Endothelial cell (in vitro differentiated cells): ENCODE measurements at places on chromosomes 5 and 9. TPM values are rescaled to one million over a fixed set of nuclear protein-coding genes. Genes with fewer than 3 reads are reported as not detected.

The FOXI1 gene
- total RNA-seq, result 2.2 TPM

The RAD1 gene
- total RNA-seq, result 15.2 TPM

The IGFBPL1 gene
- 9.1 TPM for total RNA-seq

The DNM1 gene
- total RNA-seq, result 8.0 TPM

The PCSK5 gene
- 3.1 TPM for total RNA-seq

The NMUR2 gene
- total RNA-seq, result not detected

The HMGCR gene
- 145 TPM for total RNA-seq

The GAPT gene
- 1.4 TPM for total RNA-seq

The NRG2 gene
- total RNA-seq, result not detected

The NDFIP1 gene
- 34.8 TPM for total RNA-seq

DNA sequence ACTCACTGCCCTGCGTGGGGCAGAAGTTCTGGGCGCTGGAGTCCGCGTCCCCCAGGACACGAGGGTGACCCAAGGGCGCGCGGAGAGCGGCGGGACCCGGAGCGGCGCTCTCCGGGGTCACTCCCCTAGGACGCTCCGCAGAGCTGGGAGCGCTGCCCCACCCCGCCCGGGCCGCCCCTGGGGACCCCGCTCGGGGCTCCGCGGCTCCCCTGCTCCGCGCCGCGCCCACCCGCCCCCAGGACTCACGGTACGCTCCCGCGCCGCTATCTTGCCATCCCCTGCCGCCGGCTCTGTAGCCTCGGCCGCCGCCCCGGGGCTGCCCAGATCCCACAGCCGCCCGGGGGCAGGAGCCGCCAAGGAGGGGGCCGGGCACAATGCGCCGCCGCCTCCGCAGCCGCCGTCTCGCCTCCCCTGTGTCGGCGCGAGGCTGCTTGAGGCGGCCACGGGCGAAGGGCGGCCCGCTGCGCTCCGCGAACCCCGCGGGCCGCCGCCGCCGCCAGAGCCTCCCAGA, 303 bp downstream of the LIFR start:
- peaks cover 4% of the 10 kb centered on the region for H3K36me3 ChIP-seq
- H3K27me3 ChIP-seq, result peaks cover 9% of the 10 kb centered on the region
- no peak for DNase-seq

GRCh38 chr9:129276486-129277230, 98.6 kb upstream of the IER5L start:
- H3K4me1 ChIP-seq, result peaks cover 10% of the 10 kb centered on the region
- H3K36me3 ChIP-seq, result no peaks in the 10 kb centered on the region
- no peak for DNase-seq
- peaks cover 4% of the 10 kb centered on the region for H3K27me3 ChIP-seq
- no peak overlapping the region for H3K4me3 ChIP-seq

DNA sequence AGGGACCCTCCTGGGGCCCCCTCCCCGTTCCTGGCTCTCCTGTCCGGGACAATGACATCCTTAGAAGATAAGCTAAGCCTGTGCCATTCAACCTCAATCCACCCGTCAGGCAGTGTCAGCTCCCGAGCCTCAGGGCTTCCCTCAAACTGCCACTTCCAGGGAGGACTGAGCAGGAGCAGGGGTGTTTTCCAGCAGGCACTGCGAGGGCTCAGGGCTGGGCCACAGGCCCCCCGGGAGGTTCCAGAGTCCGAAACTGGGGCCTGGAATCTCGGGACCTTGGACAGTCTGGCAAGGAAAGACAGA, 26.2 kb downstream of the LHX3 start:
- H3K36me3 ChIP-seq, result peaks cover 3% of the 10 kb centered on the region
- peaks cover 3% of the 10 kb centered on the region for H3K27me3 ChIP-seq
- H3K4me3 ChIP-seq, result no peak overlapping the region
- no peaks in the 10 kb centered on the region for H3K4me1 ChIP-seq
- no peak overlapping the region for H3K27ac ChIP-seq

DNA sequence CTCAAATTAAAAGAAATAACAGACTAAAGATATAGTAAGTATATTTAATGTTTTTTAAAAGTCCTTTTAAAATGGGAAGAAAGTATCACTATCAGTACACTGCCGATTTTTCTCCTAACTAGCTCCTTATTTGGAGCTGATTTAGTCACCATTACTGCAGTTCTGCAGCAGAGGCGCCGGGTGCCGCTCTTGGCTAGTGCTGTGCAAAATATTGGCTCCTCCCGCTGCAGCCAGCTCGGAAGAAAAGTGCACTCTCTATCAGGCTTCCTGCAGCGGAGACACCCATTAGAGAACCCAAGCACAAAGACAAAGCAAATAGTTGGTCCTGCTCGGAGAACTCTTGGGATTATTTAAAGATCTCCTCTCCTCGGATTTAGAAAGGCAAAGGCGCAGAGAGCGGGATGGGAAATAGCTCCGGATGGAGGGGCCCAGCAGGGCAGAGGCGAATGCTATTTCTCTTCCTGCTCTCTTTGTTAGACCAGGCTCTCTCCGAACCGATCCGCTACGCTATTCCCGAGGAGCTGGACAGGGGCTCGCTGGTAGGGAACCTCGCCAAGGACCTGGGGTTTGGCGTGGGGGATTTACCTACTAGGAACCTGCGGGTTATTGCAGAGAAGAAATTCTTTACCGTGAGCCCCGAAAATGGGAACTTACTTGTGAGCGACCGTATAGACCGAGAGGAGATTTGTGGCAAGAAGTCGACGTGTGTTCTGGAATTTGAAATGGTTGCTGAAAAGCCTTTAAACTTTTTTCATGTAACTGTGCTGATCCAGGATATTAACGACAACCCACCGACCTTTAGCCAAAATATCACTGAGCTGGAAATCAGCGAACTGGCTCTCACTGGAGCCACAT, at the start of gene PCDHGB3:
TSS of gene PCDHGB3 (plus strand) at position 249 of the 855 bp plus-strand sequence. CDS start at position 402, 153 bp downstream.
- H3K27me3 ChIP-seq, result peaks cover 2% of the 10 kb centered on the region
- peaks cover 56% of the 10 kb centered on the region for H3K36me3 ChIP-seq
- H3K4me3 ChIP-seq, result peak within 1 kb of the TSS; percentile 76
- no peak for DNase-seq
- no peak within 1 kb of the TSS for H3K27ac ChIP-seq
- no peaks in the 10 kb centered on the region for H3K4me1 ChIP-seq

DNA sequence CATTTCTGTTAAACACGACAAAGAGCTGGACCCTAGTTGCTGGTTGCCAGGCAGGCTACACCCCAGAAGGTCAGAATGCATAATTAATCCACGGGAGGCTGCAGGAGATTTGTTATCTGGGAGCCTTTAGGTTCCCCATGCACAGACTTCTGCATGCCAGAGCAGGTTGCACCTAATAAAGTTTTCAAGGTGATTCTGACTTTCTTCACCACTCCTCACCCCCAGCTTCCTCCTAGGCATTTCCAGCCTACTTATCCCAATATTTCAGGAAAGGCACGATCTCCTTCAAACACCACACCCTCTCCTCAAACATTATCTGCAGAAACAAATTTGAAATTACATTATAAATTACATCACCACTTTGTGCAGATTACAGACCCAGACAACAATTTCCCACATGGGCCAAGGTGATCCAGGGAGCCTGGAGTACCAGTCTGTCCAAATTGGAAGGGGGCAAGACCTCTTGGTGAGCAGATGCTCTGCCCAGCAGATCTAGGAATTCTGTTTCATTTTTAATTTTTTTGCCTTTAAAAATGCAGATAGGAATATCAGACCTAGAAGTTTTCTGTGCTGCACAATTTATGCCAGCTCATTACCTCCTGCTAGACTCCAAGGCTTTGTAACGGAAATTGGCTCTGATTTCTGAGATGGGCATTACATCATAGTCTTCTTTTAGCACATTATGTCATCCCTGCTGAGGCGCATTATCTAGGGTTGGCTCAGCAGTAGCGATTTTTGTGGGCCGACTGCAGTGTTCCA, 363.4 kb upstream of the SLC30A5 start:
- no peaks in the 10 kb centered on the region for H3K36me3 ChIP-seq
- H3K4me1 ChIP-seq, result peaks cover 3% of the 10 kb centered on the region
- DNase-seq, result no peak
- H3K27ac ChIP-seq, result no peak overlapping the region

- peak overlapping the region; percentile 60 for H3K4me3 ChIP-seq
- DNase-seq, result no peak
Measured at GRCh38 chr9:136690104-136690805, 3.0 kb upstream of the AGPAT2 start.

GRCh38 chr9:3867196-3867595, 341.4 kb upstream of the RFX3 start:
- no peaks in the 10 kb centered on the region for H3K27me3 ChIP-seq
- no peak overlapping the region for H3K27ac ChIP-seq
- no peak overlapping the region for H3K4me3 ChIP-seq
- H3K4me1 ChIP-seq, result no peaks in the 10 kb centered on the region
- no peak for DNase-seq
- H3K36me3 ChIP-seq, result peaks cover 4% of the 10 kb centered on the region

GRCh38 chr9:119268985-119269384, 100.2 kb downstream of the BRINP1 start:
- H3K4me3 ChIP-seq, result no peak overlapping the region
- DNase-seq, result no peak
- H3K27ac ChIP-seq, result no peak overlapping the region
- no peaks in the 10 kb centered on the region for H3K36me3 ChIP-seq
- no peaks in the 10 kb centered on the region for H3K27me3 ChIP-seq

DNA sequence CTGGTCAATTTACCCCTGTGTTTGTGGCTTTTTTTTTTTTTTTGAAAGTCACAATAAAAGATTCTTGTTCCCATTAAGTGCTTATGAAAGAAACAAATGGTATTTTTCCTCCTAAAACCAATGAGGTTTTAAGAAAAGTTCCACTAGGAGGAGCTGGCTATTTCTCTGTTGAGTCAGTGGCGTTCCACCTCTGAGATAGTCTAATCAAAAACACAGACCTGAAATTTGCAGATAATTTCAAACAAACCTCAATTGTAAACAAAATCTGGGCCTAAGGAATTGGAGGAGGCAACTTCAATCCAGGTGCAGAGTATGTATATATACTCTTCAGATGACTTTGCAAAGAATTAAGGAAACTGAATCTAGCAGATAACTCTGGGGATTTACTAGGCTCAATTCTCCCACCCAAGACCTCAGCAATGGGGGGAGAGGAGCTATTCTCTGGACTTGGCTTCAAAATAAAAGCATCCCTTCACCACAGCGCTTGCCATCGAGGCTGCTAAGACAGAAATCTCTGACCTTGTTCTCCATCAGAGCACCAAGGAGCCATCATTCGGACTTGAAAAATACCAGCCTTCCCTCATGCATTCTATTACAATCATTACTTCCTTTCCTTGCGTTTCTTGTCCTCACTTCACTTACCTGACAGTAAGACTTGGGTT, 52.4 kb downstream of the FANCC start:
- H3K27ac ChIP-seq, result no peak overlapping the region
- no peak for DNase-seq
- H3K27me3 ChIP-seq, result no peaks in the 10 kb centered on the region
- no peaks in the 10 kb centered on the region for H3K36me3 ChIP-seq
- H3K4me3 ChIP-seq, result no peak overlapping the region

DNA sequence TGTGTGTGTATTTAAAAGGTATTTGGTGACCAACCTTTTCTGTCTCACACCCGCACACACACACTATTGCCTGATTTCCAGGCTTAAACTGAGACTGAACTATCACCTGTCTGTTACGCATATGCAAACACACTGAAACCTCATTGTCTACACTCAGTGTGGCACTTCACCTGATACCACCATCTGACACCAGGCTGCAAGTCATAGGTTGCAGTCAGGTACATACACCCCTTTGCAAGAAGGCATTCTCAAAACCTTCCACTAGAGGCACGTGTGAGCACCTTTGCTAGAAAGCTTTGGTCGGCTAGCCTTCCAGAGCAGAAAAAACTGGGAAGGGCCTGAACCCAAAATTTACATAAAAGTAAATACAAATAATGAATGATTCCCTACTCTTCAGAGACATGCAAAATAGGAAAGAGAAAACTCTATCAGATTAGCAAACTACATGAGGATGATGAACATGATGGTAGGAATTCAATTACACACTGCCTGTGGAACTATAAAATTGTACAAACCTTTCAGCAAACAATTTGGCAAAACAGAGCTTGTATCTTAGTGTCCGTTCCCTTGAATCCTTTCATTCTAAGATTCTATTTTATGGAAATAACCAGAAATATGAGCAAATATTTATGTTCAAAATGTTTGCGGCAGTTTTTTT, 5.9 kb upstream of the FOXD1 start:
- DNase-seq, result peak; percentile 73
- peaks cover 6% of the 10 kb centered on the region for H3K4me1 ChIP-seq
- H3K27ac ChIP-seq, result no peak overlapping the region
- peaks cover 17% of the 10 kb centered on the region for H3K27me3 ChIP-seq
- no peak overlapping the region for H3K4me3 ChIP-seq

- H3K36me3 ChIP-seq, result peaks cover 8% of the 10 kb centered on the region
- H3K4me1 ChIP-seq, result no peaks in the 10 kb centered on the region
- DNase-seq, result no peak
- H3K27me3 ChIP-seq, result no peaks in the 10 kb centered on the region
Measured at GRCh38 chr9:78272307-78272706, 24.6 kb upstream of the PSAT1 start.

DNA sequence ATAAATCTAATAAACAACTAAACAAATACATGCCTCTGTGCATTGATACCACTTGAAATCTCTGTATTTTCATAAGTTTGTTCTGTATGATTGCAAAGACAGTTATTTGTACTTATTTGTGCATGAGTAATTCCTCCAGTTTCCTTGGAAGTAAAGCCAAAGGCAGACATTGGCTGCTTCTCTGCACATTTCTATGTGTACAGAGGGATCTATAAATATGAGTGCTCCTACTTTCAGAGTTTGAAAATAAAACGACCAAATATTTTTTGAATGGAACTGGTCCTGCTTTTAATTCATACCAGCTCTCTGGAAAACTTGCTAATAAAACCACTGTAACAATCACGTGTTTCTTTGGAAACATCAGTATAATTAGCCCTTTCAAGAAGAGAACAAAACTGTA, 306.5 kb downstream of the MAN2A1 start:
- no peaks in the 10 kb centered on the region for H3K4me1 ChIP-seq
- no peaks in the 10 kb centered on the region for H3K27me3 ChIP-seq
- H3K4me3 ChIP-seq, result no peak overlapping the region
- no peaks in the 10 kb centered on the region for H3K36me3 ChIP-seq
- DNase-seq, result no peak

DNA sequence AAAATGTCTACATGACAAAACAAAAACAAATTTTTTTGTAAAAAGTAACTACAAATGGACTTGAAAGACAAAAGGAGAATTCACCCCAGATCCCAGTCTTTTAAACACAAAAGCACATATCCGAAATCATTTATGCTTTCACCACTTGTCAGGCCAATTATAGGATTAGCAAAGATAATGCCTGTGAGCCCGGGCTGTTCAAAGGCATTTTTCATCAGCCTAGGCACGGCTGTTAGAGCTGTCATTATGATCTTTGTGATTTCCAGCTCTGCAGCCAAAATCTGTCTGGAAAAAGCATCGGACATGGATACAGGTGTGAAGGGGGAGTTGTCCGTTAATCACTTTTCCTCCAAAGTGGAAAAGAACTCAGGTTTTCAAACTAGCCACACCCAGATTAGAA, 23.6 kb upstream of the RAB14 start:
- no peaks in the 10 kb centered on the region for H3K36me3 ChIP-seq
- H3K27me3 ChIP-seq, result no peaks in the 10 kb centered on the region
- H3K4me1 ChIP-seq, result peaks cover 4% of the 10 kb centered on the region
- no peak overlapping the region for H3K27ac ChIP-seq
- H3K4me3 ChIP-seq, result no peak overlapping the region
- DNase-seq, result no peak

- H3K4me3 ChIP-seq, result no peak overlapping the region
- H3K27me3 ChIP-seq, result peaks cover under 1% of the 10 kb centered on the region
Measured at GRCh38 chr9:128940271-128940921, 7.0 kb downstream of the DOLK start.
